ENCODE measurements at places on chromosomes 11 and 22.
A peak's percentile ranks its signal among the peaks of the same experiment; 100 is the strongest.

DNA sequence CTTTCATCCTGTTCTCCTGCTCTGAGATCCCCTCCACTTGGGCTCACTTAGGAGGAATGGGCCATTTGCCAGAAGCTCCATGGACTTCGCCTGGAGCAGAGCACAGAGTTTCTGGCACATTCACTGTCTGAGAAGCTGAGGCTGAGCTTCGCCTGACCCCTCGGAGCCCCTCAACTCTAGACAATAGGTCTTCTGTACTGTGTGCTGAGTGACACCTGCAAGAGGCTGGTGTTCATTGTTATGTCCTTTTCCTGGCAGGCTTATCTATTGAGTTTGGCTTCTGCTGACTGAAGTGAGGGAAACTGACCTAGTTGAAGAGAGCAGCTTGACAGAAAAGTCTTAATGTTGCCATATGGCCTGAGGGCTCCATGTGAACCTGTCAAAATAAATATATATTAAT is 124.3 kb downstream of the EHF start:
- no peak overlapping the region for H3K4me3 ChIP-seq
- H3K4me1 ChIP-seq, result peaks cover 9% of the 10 kb centered on the region
- H3K27me3 ChIP-seq, result peaks cover 2% of the 10 kb centered on the region
- H3K36me3 ChIP-seq, result no peaks in the 10 kb centered on the region
- no peak overlapping the region for H3K27ac ChIP-seq

DNA sequence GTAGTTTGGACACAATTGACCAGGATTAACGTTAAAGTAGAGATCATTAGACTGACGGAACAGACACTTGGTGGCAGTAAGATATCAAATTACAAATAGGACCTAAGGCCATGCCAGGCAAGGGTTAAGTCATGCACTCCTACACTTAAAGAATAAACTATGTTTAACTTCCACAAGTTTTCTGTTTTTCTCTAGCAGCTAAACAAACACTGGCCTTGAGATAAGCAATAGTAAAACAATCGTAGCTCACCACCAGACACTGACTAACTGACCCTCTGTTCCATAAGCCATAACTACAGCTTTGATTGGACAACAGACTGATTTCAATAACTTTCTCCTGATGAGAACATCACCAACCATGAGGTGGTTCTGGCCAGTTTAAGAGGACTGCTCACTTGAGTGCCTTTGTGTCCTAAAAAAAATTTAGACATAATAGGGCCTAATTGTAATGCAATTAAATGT is 2.0 kb upstream of the CEP126 start:
- peak overlapping the region; percentile 91 for H3K27ac ChIP-seq
- H3K27me3 ChIP-seq, result peaks cover 15% of the 10 kb centered on the region
- H3K36me3 ChIP-seq, result peaks cover 4% of the 10 kb centered on the region
- no peak overlapping the region for H3K4me3 ChIP-seq

DNA sequence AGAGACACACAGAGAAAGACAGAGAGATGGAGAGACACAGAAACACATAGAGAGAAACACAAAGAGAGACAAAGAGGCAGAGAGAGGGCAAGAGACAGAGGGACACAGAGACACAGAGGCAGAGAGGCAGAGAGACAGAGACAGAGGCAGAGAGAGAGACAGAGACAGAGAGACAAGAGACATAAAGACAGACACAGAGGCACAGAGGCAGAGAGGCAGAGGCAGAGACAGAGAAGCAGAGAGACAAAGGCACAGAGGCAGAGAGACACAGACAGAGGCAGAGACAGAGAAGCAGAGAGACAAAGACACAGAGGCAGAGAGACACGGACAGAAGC is 6.3 kb downstream of the TNNI2 start:
- H3K36me3 ChIP-seq, result no peaks in the 10 kb centered on the region
- no peak overlapping the region for H3K4me3 ChIP-seq
- H3K4me1 ChIP-seq, result peaks cover 4% of the 10 kb centered on the region
- DNase-seq, result no peak
- peaks cover 16% of the 10 kb centered on the region for H3K27me3 ChIP-seq
- no peak overlapping the region for H3K27ac ChIP-seq

- H3K4me1 ChIP-seq, result peaks cover 10% of the 10 kb centered on the region
- H3K27ac ChIP-seq, result no peak overlapping the region
- DNase-seq, result no peak
- peaks cover 4% of the 10 kb centered on the region for H3K27me3 ChIP-seq
- H3K4me3 ChIP-seq, result peak overlapping the region; percentile 62
Observed at GRCh38 chr11:67466962-67467771, 1.9 kb downstream of the TMEM134 start.

DNA sequence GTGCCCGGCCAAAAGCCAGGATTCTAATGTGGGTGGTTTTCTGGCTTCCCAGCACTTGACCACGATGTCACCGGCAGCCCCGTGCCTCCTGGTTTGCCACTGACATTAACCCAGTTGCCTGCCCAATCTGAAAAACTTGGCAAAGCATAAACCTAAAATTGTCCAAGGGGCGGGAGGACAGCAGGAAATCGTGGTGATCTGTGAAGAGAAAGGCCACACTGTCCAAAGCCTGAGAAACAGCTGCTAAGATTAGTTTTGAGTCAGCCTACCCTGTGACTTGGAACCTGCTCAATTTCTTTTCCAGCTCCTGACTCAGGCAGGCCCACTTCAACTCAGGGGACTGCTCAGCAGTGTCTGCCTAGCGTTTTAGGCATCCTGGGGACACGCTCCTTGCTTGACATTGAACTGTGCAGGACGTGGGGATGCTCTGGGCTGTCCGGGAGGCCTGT is 8.2 kb upstream of the F2 start:
- peaks cover 17% of the 10 kb centered on the region for H3K36me3 ChIP-seq
- peaks cover 2% of the 10 kb centered on the region for H3K4me1 ChIP-seq
- no peaks in the 10 kb centered on the region for H3K27me3 ChIP-seq
- DNase-seq, result no peak
- H3K27ac ChIP-seq, result no peak overlapping the region

DNA sequence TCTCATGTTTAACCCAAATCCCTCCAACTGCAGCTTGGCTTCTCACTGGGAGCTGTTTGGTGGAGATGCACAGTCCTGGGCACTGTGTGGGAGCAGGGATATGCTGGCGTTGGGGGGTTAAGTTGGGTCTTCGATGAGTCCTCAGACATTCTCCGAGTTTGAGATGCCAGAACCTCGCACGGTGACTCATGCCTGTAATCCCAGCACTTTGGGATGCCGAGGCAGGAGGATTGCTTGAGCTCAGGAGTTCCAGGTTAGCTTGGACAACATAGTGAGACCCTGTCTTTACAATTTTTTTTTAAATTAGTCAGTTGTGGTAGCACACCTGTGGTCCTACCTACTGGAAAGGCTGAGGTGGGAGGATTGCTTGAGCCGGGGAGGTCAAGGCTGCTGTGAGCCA is 20.7 kb downstream of the POU2F3 start:
- peaks cover 2% of the 10 kb centered on the region for H3K27me3 ChIP-seq
- H3K4me3 ChIP-seq, result no peak overlapping the region
- H3K4me1 ChIP-seq, result no peaks in the 10 kb centered on the region
- DNase-seq, result no peak
- H3K36me3 ChIP-seq, result no peaks in the 10 kb centered on the region
- no peak overlapping the region for H3K27ac ChIP-seq

- no peak for DNase-seq
- no peaks in the 10 kb centered on the region for H3K4me1 ChIP-seq
- H3K36me3 ChIP-seq, result peaks cover 1% of the 10 kb centered on the region
Observed at GRCh38 chr22:38611559-38611958, 41.6 kb upstream of the DMC1 start.

All from endothelial cell (in vitro differentiated cells).